Activated T-helper 2 cell treated with anti-CD3 and anti-CD28 coated beads, Interferon-gamma antibody, Interleukin-2, Interleukin-4, amounts not matched to agents 10 μg/mL and 5 μg/mL and 100 μg/mL, durations not matched to agents 14 hours and 24 hours and 36 hours (primary cell): ENCODE measurements at places on chromosomes 5 and 9.

GRCh38 chr9:112526973-112527372, 40.3 kb downstream of the KIAA1958 start:
- no peak for DNase-seq

GRCh38 chr5:56130664-56131063, 102.5 kb downstream of the ANKRD55 start:
- no peak for DNase-seq

- DNase-seq = no peak
Measured at GRCh38 chr9:100589582-100589981, 11.7 kb downstream of the CAVIN4 start.

DNA sequence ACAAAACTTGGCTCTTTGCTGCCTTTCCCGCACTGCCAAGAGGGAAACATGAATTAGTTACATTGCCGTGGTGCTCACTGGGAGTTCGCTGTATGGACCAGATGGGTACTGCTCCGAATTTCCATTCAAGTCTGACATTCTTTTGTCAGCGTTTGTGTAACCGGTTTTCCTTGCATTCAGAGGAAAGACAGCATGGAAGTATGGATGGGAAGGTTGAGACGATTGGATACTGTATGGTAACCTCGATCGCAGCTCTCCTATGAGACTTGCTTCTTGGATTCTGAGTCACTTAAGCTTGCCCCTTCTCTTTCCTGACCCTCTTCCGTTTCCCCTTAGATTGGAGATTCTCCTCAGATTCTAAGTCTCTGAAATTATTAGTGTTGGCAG, 625 bp upstream of the UBLCP1 start:
- DNase-seq = no peak

DNA sequence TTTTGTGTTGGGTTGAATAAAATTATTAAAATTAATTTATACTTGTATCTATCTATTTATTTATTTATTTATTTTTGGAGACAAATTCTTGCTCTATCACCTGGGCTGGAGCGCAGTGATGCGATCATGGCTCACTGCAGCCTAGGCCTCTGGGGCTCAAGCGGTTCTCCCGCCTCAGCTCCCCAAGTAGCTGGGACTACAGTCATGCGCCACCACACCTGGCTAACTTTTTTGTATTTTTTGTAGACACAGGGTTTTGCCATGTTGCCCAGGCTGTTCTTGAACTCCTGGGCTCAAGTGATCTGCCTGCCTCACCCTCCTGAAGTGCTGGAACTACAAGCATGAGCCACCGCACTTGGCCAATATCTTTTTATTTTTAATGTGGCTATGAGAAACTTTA, 134.7 kb upstream of the SPDL1 start:
- no peak for DNase-seq
